GM19239 (cell line): ENCODE measurements at places on chromosomes 1 and 21.

DNA sequence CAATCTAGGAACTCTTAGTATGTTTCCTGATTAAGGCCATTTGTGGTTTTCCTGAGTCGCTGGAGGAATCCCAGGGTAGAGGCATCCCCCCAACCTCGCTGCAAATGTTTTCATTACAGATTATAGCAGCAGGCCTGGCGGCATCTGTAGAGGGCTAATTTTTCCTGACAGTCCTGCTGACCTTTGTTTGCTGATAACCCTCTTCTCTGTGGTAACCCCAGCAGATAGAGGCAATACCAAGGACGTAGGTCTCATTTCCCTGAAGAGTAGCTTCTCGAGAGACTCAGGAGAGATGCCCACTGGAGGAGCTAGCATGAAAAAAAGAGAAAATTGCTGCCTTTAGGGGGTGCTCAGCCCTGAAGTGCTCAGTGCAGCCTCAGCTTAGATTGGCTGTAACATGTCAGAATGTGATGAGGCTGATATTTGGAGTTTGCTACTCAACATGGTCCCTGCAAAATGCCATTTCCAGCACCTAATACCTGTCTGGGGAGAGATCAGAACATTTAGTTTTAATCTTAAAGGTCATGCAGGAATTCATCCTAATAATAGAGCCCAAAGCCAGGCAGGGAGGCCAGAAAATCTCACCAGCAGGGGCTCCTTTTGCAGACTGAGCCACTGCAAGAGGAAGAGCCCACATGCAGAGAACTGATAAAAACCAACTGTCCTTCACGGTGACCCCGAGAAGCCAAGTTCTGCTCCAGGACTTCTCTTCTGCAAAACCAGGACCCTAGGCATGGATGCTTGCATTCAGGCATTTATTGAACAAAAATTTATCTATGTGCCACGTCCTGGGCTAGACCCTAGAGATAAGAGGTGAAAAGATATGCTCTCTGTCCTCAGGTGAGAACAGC, 184.5 kb downstream of the KAZN start:
- DNase-seq, result no peak

DNA sequence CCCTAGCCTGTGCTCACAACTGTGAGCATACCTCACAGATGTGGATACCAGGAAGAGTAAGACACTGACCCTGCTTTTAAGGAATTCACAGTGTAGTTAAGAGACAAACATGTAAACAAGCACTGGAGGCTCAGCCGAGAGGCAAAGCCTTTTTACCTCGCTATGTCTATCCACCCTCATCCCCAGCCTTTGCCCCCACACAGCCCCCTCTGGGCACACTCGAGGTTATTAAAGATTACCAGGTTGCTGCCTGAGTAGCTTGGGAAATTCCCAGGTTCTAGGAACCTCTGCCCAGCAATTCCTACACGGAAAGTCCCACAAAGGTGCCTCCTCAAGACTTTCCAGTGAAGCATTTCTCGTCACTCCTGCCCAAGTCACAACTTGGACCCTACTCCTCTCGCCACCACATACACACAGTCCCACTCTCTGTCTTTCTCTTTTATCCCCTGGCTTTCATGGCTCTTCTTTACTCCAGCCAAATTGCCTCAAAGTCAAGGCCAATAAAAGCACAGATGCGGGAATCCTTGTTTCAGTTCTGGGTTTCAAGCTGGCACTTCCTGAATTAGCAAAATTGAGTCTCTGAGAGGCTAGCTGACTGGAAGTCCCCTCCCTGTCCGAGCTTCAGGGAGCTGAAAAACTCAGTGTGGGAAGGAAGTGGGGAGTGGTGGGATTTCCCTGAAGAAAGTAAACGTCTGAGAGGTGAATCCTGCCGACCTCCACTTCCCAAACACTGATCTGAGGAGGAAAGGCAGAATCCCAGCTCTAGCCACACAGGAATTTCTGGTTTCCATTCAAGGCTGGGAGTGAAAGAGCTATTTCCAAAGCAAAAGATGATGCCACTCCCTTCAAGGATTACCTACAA, 7.6 kb downstream of the DENND2D start:
- DNase-seq, result no peak

DNA sequence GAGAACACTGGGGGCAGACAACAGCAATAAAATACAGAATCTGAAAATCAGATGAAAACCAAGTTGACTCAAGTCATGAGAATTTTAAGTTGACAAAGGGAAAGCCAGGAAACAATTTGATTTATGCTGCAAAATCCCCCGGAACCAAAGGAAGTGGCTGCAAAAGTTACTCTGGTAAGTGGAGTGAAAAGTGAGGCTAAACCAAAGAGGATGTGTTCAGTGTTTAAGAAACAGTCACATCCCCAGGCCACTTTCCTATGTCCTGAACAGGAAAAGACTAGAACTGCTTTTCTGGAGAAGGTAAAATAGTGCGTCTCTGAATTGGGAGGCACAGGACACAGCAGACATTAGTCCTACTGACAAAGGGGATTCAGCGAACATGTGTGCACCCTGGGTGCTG, 5.9 kb downstream of the TARBP1 start:
- no peak for DNase-seq

DNA sequence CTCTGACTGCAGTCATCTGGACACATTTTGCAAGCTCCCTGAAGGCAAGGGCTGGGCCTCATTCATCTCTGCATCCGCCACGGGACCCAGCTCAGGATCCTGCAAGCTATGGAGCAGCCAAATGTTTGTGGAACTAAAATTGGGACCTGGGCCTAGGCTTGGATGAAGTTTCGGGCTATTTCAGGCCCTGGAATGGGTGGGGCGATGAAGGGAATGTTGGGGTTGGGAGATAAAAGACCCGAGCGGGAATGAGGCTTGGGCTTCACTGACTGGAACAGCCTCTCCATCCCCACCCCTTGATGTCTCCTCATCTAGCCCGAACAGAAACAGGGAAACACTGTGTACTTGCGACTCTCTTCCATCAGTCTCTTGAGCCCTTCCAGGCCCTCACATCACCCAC, 7.3 kb upstream of the AHCYL1 start:
- DNase-seq, result no peak

DNA sequence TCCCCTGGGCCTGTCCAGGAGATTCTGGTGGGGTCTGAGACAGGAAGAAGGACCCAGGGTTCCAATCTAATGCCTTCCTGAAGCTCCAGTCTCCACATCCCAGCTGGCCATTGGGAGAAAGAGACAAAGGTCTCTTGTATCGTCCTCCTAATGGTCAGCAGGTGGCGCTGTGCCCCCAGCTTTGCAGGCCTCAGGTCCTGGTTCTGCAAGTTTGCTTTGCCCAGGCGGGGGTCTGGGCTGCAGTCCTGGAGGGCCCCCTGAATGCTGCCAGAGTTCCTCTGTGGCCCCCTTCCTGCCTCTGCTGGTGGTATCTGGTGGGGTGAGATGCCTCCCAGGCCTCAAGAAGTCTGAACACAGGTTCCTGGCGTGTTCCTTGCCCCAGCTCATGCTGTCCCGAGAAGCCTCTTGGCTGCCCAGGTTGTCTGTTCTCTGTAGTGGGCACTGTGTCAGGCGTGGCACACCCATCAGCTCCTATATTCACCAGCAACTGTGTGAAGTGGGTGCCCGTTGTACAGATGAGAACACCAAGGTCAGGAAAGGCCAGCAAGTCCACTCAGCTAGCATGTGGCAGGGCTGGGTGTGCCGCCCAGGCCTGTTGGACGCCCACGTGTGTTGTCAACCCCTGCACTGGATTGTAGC, 33.8 kb upstream of the CSF3R start:
- DNase-seq, result peak; percentile 66

GRCh38 chr1:39886757-39887231, 3.5 kb upstream of the TRIT1 start:
- DNase-seq, result no peak

GRCh38 chr1:22680726-22681125, 27.7 kb downstream of the C1QB start:
- DNase-seq, result no peak

- DNase-seq, result no peak
These were observed 22.7 kb upstream of the IFNGR2 start for GRCh38 chr21:33380483-33380998.

DNA sequence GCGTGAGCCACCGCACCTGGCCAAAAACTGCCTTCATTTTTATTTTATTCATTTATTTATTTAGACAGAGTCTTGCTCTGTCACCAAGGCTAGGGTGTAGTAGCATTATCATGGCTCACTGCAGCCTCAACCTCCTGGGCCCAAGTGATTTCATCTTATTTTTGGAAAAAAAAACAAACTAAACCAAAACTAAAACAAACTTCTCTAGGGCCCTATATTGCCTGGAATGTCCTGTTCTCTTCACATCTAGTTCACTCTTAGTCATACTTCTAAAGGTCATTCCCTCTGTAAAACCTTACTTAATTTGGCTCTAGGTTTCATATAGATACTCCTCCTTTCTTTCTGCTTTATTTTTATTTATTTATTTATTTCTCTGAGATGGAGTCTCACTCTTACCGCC, 15.6 kb downstream of the RPS27 start:
- no peak for DNase-seq

- DNase-seq, result no peak
These were observed 44.1 kb upstream of the KCNJ15 start for GRCh38 chr21:38212706-38213105.

GRCh38 chr1:200738327-200738948, at the start of gene CAMSAP2:
Gene CAMSAP2, plus strand, starts transcription at chr1:200738893. Its CDS starts 935 bp downstream, at chr1:200739828.
- DNase-seq, result peak; percentile 55

DNA sequence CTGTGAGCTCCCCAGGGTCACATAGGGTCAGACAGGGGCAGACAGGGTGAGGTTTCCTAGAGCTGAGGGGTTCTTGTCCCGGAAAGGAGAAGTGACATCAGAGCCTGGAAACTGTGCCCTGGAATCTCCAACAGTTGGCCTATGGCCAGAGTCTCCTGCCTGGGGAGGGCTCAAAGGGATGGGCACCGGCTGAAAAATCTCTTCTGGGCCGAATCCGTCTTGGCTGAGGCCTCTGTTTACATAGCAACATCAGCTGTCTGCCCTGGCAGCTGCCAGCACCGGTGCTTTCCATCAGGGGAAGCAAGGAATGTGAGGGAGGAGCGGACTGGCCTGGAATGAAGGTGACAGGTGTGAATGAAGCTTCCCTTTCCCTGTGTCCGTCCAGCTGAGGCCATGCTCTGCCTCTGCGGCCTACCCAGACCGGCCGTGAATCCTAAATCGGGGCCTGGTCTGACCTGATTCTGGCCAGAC, 30.7 kb downstream of the VASH2 start:
- no peak for DNase-seq

DNA sequence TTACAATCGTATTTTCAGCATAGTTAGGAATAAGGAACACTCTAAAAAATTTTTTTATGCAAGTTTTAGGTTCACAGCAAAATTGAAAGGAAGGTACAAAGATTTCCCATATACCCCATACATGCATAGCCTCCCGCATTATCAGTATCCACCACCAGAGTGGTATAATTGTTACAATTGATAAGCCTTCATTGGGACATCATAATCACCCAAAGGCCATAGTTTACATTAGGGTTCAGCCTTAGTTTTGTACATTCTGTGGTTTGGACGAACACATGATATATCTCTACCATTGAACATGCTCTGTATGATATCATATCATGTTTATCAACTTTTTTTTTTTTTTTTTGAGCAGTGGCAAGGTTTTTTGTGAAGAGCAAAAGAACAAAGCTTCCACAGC, 180.0 kb downstream of the SDCCAG8 start:
- no peak for DNase-seq

- DNase-seq, result no peak
These were observed 25.5 kb downstream of the ZNF697 start for GRCh38 chr1:119622311-119623192.

GRCh38 chr1:163538667-163539066, 216.9 kb downstream of the NUF2 start:
- DNase-seq, result no peak

DNA sequence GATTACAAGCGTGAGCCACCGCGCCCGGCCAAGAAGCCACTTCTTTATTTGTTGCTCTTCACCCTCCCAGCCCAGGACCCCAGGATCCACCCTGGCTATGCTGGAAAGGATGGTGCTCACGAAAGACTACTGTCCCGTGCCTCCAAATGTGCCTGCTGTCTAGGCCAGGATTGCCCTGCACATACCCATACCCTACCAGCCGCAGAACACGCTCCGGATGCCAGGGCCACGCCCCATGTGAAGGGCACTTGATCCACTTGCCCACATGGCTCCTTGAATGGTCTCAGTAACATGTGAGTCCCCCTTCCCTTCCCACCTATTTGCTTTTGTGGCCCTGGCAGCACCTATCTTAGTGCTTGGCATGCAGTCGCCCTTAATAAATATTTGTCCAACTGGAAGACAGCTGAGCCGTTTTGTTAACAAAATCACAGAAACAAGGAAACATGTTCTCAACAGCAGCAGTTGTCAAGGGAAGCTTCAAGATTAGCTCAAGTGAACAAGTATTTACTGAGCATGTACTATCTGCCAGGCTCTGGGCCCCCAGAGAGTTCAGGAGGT, 13.8 kb upstream of the UBXN10 start:
- no peak for DNase-seq

GRCh38 chr1:31617916-31618746, 642 bp downstream of the HCRTR1 start:
- peak; percentile 73 for DNase-seq

- no peak for DNase-seq
These were observed 398.7 kb downstream of the BRINP2 start for GRCh38 chr1:177569476-177569875.

DNA sequence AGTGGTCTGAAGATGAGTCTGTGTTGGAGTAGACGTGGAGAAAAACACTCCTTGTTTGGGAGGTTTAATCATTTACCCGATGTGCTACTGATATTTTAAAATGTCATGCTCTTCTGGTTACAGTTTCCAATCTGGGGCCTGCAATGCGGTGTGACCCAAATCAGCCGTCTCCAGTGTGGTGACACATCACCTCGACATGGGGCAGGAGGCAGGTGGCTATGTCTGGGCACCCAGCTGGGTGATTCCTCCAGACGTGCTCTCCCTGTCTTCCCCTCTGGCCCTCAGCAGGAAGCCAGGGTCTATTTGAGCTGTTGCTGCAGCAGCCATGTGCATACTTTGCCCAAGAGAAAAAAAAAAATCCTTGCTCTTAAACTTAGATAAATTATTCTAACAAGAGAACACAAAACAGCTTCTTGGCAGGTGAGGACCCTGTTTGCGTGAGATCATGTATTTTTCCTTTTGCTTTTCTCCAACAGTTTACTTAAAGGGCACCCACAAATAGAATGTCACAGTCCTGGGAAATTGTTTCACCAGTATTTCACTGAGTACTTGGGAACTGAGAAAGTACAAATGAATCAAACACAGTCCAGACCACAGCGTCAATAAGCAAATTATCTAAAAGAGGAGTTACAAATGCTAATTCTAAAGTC, 38.9 kb upstream of the MAP10 start:
- DNase-seq, result no peak

GRCh38 chr1:61604261-61604660, 120.7 kb downstream of the TM2D1 start:
- DNase-seq, result no peak

- DNase-seq, result no peak
These were observed 45.5 kb downstream of the DHRS3 start for GRCh38 chr1:12572522-12572921.

GRCh38 chr1:55484173-55484572, 269.0 kb upstream of the USP24 start:
- no peak for DNase-seq

DNA sequence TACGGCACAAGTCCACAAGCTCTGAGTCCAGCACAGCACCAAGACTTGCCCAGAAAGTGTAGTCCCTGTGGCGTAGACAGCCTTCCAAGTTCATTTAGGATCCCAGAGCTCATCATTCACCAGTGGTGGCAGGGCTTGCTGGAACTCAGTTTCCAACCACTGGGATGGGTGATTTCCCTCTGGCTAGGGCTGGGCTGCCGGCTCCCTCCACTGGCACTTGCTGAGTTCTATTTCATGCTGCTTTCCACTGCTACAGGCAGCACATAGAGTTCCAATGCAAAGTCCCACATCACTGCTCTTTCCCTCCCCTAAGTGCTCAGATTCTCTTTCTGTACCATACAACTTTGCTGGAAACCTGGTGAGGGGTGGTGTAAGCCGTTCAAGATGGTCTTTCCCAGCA, 510.3 kb upstream of the TMPRSS15 start:
- no peak for DNase-seq
